Stimulated activated CD8-positive, alpha-beta memory T cell treated with anti-CD3 and anti-CD28 coated beads, Interleukin-7, amount 100 ng/mL, for 1 hour (primary cell): ENCODE measurements at places on chromosomes 16 and 17.

GRCh38 chr16:66262253-66263167, 104.0 kb upstream of the CDH5 start:
- DNase-seq, result no peak

DNA sequence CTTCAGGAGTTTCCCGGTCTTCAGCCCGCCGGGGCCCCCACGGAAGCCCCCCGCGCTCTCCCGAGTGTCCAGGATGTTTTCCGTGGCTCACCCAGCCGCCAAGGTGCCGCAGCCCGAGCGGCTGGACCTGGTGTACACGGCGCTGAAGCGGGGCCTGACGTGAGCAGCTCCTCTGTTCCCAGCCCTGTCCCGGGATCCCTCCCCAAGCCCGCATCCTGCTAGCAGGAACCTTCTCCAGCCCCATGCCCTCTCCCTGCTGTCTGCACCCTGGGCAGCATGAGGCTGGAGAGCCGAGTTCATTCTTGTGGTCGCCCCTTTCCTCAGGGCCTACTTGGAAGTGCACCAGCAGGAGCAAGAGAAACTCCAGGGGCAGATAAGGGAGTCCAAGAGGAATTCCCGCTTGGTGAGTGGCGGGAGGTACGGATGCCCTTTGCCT, 10.1 kb downstream of the RIPOR1 start:
- no peak for DNase-seq

DNA sequence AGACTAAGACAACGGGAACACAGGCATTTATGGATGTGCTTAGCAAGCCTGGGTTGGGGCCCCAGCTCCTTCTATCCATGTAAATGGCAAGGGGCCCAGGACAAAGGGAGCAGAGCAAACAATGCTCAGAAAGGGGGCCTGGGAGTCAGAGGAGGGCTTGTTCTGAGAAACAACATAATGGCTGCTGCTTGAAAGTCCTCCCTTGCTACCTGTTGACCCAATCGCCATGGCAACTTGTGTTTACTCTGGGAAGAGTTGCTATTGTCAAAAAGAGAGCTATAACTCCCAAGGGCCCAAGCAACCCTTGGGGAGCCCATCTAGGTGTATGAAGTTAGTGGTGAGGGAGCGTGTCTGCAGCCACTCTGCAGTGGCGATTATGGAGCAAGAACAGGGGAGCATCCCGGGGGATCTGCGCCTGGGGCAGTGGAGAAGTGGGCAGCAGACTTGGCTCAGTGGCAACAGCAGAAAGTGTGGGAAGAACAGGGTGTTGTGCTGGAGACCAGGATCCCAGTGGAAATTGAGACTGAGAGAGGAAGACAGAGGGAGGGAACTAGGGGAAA, 118.7 kb upstream of the NLRP1 start:
- DNase-seq, result no peak

DNA sequence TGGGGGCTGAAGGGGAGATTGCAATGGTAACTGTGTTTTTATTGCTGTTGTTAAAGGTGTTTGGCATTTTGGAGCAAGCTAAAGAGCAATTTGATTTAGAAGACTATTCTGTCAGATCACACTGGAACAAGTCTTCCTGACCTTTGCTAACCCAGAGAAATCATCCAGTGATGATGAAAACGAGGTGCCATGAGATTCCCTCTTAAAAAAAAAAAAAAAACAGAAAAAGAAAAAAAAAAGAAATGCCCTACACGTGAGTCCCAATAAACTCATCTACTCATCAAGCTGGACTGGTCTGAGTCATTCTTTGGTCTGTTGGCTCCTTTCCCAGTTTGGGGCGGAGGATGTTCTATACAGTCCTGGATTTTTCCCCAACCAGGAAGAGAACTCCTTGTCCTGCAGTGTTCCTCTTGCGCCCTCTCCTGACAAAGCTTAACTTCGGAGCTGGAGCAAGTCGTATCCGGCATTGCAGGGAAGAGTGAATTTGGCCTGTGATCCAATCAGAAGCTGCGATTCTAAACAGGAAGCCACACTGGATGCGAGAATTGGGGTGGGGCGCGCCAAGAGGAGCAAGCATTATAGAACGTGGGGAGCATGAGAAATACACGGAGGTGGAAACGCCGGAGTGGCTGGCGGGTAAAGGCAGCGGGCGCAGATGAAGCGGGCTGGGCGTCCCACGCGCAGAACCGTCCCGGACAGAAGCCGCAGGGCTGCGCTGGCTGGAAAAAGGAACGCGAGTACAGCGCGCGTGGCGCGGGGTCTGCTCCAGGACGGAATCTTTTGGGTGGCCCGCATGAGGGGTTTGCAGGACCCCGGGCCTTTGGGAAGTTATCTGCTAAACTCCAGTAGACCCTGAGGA, 22.4 kb upstream of the CRYM start:
- no peak for DNase-seq
